ENCODE measurements at places on chromosomes 16 and 17.

DNA sequence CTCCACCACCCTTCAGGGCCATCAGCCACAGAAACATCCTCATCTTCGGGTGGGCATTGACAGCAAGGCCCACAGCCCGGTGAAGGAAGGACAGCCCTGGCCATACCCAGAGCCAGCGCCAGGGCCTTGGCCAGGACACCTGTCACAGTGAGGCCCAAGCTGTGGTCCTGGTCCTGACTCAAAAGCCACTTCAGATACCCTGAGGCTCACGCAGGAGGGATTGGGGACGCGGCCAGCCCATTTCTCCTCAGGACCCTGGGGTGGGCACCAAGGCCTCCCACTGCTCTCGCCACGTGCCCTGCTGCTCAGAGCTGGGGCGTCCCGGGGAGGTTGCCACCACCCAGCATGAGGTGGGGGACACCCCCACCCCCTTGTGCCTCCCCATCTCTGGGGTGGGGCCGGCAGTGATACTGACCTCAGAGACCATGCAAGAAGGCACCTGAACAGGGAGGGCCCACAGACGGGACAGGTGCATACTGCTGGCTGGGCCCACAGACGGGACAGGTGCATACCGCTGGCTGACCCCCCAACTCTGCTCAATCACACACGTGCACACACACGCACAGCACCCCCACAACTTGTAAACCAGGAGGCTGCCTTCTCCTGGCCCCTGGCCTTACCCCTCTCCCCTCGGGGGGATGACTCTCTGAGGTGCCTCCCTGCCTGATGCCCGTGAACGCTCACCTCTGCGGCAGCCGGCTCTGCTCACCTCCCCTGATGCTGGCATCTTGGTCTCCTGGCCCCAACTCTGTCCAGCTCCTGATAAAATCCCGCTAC, 14.2 kb downstream of the SLC7A5 start:
- no peak for DNase-seq

- no peak for DNase-seq
Measured at GRCh38 chr16:88927010-88927409, 50.0 kb downstream of the CBFA2T3 start.

DNA sequence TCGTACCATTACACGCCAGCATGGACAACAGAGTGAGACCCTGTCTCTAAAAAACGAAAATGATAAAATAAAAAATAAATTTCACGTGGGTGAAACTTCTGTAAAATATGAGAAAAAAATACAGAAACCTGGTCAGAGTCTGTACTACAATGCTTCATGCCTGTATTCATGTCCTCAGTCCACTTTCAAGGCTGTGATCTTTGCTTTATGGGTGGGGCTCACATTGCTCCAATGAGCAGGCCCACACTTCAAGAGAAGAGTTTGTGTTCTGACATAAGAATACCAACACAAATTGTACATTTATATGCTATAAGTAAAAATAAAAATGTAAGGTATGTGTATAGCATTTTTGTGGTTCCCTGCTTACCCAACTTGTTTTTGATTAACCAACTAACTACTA, 32.2 kb upstream of the ABCA3 start:
- DNase-seq = no peak

- DNase-seq = no peak
Measured at GRCh38 chr17:83123896-83124801, 44.7 kb downstream of the METRNL start.

DNA sequence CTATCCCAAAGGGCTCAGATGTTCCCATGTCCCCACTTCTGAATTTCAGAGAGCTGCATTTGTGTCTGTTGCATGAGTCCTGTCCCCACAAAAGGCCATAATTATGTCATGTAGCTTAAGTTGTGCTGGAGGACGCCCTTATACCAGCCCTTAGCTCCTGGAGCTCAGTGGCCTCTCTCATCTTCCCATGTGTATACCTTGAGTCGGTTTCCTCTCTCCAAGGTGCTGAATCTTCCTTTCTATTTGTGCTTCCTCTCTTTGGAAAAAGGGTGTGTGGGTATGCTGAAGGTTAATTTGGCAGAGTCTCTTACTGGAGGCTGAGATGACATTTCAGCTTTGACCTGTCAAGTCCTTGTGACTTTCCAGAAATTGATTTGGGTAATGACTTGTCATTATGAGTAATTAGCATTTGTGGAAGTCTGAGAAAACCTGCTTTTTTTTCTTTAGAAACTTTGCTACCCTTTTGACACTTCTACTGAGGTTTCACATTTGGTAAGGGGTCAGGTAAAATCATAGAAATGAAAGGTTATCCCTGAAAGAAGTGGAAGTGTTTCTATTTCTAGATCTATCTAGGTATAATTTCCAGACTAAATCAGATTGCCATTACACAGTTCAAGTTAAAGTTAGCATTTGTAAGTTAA, 185.4 kb downstream of the ABCC12 start:
- DNase-seq = no peak

DNA sequence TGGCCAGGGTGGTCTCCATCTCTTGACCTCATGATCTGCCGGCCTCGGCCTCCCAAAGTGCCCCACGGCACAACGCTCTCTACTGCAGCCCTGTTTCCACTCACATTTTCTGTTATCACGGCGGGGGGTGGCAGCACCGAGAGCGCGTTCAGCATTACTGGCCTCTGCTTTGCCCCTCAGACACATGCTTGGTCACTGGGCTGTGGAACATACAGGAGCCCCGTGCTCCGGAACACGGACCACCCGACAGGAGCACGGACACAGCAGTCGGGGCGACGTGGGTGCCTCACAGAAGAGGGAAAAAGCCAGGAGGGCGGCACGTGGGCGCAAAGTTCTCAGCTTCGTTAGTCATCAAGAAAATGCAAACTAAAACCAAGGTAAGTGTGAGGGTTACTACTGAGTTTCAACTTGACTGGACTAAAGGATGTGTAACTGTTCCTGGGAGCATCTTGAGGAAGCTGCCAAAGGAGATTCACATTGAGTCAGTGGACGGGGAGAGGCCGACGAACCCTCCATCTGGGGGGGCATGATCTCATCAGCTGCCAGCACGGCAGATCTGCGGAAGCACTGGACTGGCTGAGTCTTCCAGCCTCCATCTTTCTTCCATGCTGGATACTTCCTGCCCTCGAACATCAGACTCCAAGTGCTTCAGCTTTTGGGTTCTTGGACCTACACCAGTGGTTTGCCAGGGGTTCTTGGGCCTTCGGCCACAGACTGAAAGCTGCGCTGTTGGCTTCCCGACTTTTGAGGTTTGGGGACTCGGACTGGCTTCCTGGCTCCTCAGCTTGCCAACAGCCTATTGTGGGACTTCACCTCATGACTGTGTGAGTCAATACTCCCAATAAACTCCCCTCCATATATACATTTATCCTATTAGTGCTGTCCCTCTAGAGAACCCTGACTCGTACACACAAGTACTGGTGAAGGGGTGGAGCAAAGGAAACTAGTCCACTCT, 106.8 kb downstream of the ZNF778 start:
- DNase-seq = peak; percentile 59

- DNase-seq = no peak
Measured at GRCh38 chr17:82346342-82347300, 12.4 kb upstream of the TEX19 start.

DNA sequence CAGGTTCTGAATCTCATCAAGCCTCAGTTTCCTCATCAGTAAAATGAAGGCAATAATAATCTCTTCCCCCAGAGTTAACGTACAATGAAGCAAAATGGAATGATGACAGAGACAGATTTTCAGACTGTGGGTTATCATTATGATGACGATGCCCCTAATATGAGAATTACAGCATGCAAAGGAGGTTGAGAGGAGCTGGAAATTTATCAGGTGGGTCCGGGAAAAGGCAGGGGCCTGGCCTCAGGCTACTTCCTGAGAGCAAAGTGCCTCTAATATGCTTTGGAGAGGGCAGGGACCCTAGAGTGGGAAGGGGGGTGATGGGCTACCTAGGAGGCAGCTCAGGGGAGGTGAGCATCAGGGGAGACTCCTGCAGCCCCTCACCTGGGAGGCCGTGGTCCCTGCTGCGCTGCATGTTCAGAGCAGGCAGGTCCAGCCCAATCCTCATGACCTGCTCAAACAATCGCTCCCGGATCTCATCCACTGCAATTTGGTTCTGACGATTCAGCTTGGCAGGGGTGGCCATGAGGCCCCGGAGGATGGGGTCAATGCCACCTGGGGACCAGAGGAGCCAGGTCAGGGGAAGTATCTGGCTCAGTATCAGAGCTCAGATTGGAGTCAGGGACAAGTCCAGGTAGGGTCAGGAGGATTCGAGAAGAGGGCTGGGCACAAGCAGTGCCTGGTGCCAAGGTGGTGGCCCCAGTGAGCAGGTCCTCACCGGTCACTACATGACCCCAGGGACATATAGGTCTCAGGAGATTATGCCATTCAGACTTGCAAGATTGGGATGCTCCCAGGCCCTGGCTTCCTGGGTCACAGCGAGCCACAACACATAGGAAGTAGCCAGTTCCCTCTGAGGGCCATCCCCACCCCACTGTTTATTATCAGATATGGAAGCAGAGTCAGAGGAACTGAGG, 8.1 kb downstream of the MPO start:
- peak; percentile 8 for DNase-seq

DNA sequence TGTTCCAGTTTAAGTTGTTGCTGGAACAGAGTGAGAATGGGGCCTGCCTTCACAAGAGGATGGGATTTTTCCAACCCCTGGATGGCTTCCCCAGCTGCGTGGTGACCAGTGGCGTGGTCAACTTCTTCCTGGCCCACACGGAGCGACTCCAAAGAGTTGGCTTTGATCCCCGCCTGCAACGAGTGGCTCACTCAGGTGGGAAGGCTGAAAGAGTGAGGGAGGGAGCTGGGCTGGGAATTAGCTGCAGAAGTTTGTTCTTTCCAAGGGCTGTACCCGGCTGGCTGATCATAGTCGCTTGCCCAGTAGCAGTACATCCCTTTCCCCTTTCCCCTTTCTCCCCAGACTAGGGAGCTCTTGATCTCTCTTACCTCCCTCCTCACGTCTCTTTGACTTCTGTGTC, 36.1 kb downstream of the B4GALNT2 start:
- no peak for DNase-seq

- no peak for DNase-seq
Measured at GRCh38 chr17:16932156-16932555, 39.8 kb downstream of the TNFRSF13B start.

DNA sequence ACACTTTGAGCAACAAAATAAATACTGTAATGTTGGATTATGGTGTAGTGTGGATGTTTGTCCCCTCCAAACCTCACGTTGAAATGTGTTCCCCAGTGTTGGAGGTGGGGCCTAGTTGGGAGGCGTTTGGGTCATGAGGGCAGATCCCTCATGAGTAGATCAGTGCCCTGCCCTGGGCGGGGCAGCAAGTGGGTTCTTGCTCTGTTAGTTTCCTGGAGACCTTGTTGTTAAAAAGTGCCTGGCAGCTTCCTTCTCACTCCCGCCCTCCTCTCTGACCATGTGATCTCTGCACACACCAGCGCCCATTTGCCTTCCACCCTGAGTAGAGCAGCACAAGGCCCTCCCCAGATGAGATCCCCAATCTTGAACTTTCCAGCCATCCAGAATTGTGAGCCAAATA, 67.7 kb downstream of the MPRIP start:
- DNase-seq = peak; percentile 35

DNA sequence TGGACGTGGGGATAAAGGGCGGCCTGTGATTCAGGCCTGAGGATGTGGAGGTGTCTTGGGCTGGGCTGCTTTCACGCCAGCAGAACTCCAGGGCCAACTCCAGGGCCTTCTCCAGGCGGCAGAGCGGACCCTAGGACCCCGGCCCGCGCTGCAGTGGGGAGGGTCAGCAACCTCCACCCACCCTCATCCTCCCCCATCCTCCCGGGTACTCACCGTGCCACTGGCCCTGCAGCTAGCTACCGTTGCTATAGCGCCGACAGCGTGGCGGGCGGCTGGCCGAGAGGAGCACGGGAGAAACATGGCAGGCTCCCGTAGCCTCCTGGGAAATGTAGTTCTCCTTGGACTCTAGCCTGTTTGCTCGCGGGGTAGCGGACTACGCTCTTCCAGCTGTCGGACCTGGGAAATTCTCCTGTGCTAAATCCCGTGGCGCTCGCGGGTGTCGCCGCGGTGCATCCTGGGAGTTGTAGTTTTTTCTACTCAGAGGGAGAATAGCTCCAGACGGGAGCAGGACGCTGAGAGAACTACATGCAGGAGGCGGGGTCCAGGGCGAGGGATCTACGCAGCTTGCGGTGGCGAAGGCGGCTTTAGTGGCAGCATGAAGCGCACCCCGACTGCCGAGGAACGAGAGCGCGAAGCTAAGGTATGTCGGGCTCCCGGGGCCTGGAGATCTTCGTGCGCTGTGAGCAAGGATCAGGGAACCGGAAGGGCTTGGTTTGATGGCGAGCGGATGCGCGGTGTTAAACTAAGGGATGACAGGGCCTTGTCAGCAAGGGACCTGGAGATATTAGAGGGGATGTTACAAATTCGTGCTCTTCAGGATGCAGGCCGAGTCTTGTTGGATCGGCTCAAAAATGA, at the start of the genes FTO and RPGRIP1L:
Gene FTO, plus strand, starts transcription at position 567 of the 855 bp plus-strand sequence.
Gene RPGRIP1L, minus strand, starts transcription at position 270 of the 855 bp plus-strand sequence. CDS start 3,136 bp downstream, outside the sequence.
- DNase-seq = peak; percentile 99

- no peak for DNase-seq
Measured at GRCh38 chr17:78697554-78698343, 84.3 kb downstream of the CYTH1 start.

DNA sequence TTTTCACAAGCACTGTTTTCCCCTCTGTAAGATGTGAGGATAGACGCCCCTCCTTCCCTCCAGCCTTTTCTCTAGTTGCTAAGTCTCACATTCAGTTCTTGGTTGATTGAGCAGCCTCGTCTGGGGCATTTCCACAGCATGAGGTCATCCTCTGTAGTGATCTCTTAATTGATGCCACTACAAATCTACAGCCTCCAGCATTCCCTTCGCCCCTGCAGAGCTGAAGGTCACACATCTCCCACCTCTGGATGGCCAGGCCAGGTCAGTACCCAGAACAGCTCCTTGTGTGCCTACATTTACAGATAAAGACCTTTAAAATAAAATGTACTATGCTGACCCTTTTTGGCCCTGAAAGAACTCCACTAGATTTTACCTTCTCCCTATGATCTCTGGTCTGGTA, 32.5 kb upstream of the CDH11 start:
- DNase-seq = no peak

DNA sequence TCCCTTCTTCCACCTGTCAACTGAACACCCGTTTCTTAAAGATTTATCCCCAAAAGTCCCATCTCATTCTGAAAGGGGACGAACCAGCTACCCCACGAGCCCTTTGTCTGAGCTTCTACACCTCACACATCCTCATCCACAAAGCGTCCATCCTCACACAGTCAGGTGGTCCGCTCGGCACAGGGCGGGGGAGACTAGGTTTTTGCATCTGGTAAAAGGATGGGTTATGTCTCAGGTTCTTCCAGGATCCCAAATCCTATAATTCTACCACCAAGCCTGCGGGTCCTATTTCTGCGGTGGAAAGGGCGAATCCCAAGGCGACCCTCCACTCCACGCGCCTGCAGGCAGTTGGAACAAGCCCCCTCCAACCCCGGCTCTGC, 458 bp downstream of the GFOD2 start:
- DNase-seq = no peak

Measured in inflammatory macrophage treated with lipopolysaccharide for 4 hours (primary cell).